ENCODE measurements at places on chromosomes 11 and 22.

GRCh38 chr22:21855676-21856075 lies 11.8 kb downstream of the MAPK1 start:
- no peak for DNase-seq

DNA sequence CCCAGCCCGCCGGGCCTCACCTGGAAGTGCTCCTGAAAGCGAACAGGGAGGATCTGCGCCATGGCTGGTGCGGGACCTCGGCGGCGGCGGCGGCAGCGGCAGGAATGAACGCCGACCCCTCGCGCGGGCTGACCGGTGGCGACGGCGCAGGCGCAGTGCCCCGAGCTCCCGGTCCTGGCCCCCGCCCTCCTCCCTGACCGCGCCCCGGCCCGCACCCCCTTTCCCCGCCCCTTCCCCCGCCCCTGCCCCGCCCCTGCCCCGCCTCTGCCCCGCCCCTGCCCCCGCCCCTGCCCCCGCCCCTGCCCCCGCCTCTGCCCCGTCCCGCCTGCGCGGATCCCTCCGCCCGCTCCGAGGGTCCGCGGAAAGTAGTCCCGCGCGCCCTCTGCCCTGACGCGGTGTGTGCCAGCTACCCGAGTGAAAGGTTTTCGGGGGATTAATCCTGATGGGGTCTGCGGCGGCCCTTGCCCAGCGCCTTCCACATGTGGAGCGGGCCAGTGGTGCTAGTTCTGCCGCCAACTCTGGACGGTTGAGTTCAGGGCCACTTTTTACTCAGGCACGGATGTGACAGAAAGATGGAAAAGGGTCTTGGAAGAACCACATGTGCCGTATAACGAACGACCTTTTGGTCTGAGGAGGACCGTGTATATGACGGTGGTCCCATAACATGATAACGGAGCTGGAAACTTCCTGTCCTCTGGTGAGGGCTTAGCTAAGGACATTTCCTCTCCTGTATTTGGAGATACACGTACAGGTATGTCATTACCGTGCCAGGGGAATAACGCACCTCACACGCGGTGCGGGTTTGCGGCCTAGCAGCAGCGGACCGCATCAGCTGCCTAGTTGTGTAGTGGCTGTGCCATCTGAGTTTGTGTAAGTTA lies at the start of gene CLTCL1:
Gene CLTCL1 (minus strand): TSS at position 140 of the 878 bp plus-strand sequence. CDS start 78 bp downstream, at position 62.
- peak; percentile 57 for DNase-seq

DNA sequence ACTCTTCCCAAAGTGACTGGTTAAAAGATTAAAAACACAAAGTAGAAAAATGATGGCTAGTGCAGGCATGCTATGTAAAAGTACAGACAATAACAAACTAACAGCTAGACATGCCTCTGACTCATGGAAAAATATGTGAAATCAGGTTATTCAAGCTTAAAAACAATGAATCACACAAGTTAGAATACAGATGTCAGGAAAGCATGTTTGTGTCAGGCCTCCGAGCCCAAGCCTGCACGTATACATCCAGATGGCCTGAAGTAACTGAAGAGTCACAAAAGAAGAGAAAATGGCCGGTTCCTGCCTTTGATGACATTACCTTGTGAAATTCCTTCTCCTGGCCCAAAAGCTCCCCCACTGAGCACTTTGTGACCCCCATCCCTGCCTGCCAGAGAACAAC lies 110.1 kb downstream of the NOX4 start:
- peak; percentile 78 for DNase-seq

DNA sequence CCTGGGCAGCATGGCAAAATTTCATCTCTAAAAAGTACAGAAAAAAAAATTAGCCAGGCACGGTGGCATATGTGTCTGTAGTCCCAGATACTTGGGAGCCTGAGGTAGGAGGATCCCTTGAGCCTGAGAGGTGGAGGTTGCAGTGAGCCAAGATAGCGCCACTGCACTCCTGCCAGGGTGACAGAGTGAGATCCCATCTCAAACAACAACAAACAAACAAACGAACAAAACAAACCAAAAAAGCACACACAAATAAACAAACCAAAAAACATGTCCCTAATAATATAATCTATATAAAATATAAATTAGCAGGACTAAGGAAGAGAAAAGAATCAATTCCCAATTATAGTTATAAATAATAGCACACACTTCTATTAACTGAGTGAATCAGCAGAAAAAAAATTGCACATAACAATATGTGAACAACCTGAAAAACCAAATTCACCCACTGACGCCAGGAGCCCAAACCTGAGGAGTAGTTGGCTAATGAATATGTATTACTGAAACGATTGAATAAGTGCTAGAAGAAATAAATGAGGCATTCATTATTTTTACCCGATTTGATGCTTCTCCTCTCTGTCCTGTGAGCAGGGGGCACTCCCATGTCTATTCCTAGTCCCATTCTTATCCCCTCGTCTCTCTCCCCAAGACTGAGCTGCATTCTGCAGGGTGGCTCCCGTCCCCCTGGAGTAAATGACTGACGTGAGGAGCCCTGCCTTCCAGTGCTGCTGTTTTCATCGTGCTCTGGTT lies 108.2 kb upstream of the TOP3B start:
- no peak for DNase-seq

GRCh38 chr11:102226702-102227490 lies 90.4 kb upstream of the BIRC3 start:
- peak; percentile 81 for DNase-seq

GRCh38 chr11:76293189-76293631 lies 86.9 kb upstream of the WNT11 start:
- no peak for DNase-seq

All from MCF 10A (cell line).